ENCODE measurements at places on chromosomes 3 and 15. TPM values are rescaled to one million over a fixed set of nuclear protein-coding genes. Genes with fewer than 3 reads are reported as not detected.
A peak's percentile ranks its signal among the peaks of the same experiment; 100 is the strongest.

DNA sequence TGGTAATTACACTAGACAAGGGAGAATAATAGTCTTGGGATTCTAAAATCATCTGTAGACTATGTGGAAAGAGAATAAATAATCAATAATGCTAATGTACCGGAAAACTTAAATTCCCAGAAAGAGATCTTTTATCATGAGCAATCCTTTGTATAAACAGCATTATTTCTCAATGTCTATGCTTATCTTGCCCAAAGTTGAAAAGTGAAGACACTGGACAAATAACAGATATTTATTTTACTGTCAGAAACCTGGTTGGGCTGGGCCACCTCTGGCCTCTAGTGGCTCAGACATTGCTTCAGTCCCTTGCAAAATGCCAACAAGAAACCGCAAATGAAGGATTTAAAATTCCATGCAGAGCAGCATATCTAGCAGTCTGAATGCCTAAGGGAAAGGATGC lies 409.9 kb downstream of the FHIT start:
- H3K27ac ChIP-seq = no peak overlapping the region
- DNase-seq = no peak
- H3K36me3 ChIP-seq = no peaks in the 10 kb centered on the region
- H3K4me3 ChIP-seq = no peak overlapping the region
- H3K4me1 ChIP-seq = no peaks in the 10 kb centered on the region

- no peaks in the 10 kb centered on the region for H3K4me1 ChIP-seq
- no peak for DNase-seq
- peaks cover 54% of the 10 kb centered on the region for H3K36me3 ChIP-seq
- no peaks in the 10 kb centered on the region for H3K27me3 ChIP-seq
These were observed 51.2 kb downstream of the MFN1 start for GRCh38 chr3:179398574-179399231.

Gene RBM6
- 34.6 TPM for total RNA-seq

GRCh38 chr15:74732846-74733245 lies 7.5 kb upstream of the CYP1A1 start:
- no peak for DNase-seq
- no peaks in the 10 kb centered on the region for H3K27me3 ChIP-seq
- no peak overlapping the region for H3K4me3 ChIP-seq

DNA sequence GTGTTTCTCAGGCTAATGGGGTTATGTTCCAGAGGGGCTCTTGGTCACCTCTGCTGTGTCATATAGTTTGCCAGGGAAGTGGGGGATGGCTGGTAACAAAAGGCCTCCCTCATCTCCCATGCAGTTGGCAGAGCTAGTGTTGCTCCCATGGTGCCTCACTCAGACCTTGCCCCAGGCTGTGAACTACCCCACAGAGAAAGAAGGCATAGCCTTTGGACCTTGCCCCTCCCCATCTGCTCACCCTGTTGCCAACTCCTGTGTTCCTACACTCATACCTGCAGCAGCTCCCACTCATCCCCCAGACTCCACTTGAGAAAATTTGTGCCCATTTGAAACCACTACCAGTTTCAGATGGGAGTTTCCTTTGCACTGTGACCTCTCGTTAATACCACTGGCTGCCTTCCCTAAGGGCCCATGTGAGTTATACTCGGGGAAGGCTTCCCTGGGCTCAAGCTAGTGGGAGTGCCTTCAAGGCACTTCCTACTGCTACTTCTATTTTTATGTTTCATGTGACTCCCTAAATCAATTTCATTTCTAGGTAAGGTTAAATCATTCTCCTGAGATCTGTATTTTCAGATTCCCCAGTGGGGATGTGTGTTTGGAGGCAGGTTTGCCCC lies 25.3 kb upstream of the COPB2 start:
- no peaks in the 10 kb centered on the region for H3K36me3 ChIP-seq
- no peaks in the 10 kb centered on the region for H3K4me1 ChIP-seq
- no peaks in the 10 kb centered on the region for H3K27me3 ChIP-seq
- DNase-seq = no peak
- no peak overlapping the region for H3K27ac ChIP-seq
- no peak overlapping the region for H3K4me3 ChIP-seq

Gene TTLL13
- total RNA-seq = not detected

Gene MUC20
- 5.0 TPM for total RNA-seq

GRCh38 chr3:36868614-36869436 lies 76.0 kb downstream of the TRANK1 start:
- H3K36me3 ChIP-seq = no peaks in the 10 kb centered on the region
- no peak overlapping the region for H3K4me3 ChIP-seq
- DNase-seq = no peak
- no peaks in the 10 kb centered on the region for H3K27me3 ChIP-seq
- H3K27ac ChIP-seq = no peak overlapping the region
- H3K4me1 ChIP-seq = no peaks in the 10 kb centered on the region

DNA sequence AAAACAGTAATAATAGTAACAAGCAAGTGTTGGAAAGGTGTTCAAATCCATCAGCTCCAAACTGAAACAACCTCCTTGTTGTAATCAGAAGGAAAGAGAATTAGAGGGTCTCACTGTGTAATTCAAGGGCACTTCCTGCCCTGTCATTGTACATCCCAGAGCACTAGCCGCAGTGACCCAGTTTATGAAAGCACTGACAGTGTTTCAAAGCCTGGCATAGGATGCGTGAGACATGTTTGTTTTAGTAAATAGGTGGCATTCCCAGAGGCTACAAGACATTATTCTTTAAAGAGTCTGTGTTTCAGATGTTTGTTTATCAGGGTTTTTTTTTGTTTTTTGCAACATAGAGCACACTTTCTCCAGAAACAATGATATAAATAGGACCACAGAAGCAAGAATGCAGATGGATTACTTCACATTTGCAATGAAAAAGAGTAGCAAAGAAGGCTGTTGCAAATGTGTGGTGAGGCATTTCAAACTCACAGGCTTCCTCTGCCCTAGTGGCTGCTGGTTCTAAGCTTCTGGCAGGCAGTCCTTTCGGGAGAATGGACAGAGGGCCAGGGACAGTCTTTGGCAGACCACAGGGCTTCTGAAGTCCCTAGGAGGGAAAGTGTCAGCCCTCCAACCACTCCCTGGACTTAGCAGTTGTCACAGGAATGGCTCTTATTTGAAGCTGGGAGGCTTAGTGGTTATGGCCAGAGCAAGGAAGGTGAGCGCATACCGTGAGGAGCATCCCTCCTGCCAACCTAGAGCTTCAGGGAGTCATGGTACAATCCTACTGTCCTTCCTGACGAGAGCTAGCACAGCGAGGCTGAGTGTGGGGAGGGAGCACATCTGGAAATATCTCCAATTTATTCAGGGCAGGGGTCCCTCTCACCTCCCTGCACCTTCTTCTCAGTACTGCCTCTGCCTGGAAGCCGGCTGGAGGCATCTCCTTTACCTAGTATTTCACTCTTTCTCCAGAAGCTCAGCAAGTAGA lies 31.4 kb upstream of the TIPARP start:
- H3K27ac ChIP-seq = no peak overlapping the region
- H3K27me3 ChIP-seq = no peaks in the 10 kb centered on the region
- H3K4me1 ChIP-seq = no peaks in the 10 kb centered on the region
- H3K4me3 ChIP-seq = no peak overlapping the region

DNA sequence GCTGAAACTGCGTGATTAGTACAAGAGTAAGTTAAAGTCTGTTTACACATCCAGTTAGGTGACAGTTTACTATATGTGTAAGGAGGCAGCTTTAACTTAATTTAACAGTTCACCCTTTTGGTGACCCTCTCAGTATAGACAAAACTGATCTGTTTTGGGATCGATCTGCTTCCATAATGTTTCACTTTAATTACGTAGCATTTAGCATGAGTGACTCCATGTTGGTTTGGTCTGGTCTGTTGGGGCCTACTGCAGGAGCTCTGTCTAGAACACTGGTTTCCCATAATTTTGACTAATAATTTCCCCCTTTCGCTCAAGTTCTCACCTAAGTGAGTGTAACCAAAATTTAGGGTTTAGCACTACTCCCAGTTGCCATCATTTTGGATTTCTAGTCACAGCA lies 6.4 kb upstream of the SECISBP2L start:
- no peak overlapping the region for H3K27ac ChIP-seq
- no peaks in the 10 kb centered on the region for H3K36me3 ChIP-seq
- no peak overlapping the region for H3K4me3 ChIP-seq
- no peak for DNase-seq
- no peaks in the 10 kb centered on the region for H3K27me3 ChIP-seq

Gene GOLGA6L6
- total RNA-seq = not detected

- H3K27me3 ChIP-seq = no peaks in the 10 kb centered on the region
- H3K27ac ChIP-seq = no peak overlapping the region
- no peaks in the 10 kb centered on the region for H3K36me3 ChIP-seq
- H3K4me1 ChIP-seq = peaks cover 16% of the 10 kb centered on the region
These were observed 46.4 kb downstream of the RPLP1 start for GRCh38 chr15:69498987-69499386.

Gene EOMES
- 0.16 TPM for total RNA-seq

DNA sequence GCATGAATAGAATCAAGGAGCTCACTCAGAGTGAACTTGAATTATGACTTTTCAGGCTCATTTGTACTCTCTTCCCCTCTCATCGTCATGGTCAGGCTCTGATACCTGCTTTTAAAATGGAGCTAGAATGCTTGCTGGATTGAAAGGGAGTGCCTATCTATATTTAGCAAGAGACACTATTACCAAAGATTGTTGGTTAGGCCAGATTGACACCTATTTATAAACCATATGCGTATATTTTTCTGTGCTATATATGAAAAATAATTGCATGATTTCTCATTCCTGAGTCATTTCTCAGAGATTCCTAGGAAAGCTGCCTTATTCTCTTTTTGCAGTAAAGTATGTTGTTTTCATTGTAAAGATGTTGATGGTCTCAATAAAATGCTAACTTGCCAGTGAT lies 9.6 kb downstream of the CCNDBP1 start:
- H3K36me3 ChIP-seq = peaks cover 42% of the 10 kb centered on the region
- H3K27ac ChIP-seq = peak overlapping the region; percentile 33
- no peak overlapping the region for H3K4me3 ChIP-seq
- no peaks in the 10 kb centered on the region for H3K4me1 ChIP-seq
- H3K27me3 ChIP-seq = no peaks in the 10 kb centered on the region

GRCh38 chr3:194205675-194206133 lies 69.8 kb downstream of the HES1 start:
- no peak overlapping the region for H3K4me3 ChIP-seq
- DNase-seq = no peak
- peaks cover 15% of the 10 kb centered on the region for H3K4me1 ChIP-seq
- no peak overlapping the region for H3K27ac ChIP-seq
- no peaks in the 10 kb centered on the region for H3K27me3 ChIP-seq
